ENCODE measurements at places on chromosomes 5 and 9.
A peak's percentile ranks its signal among the peaks of the same experiment; 100 is the strongest.

GRCh38 chr5:59553992-59554391 is 339.5 kb downstream of the PDE4D start:
- DNase-seq, result no peak

GRCh38 chr9:38360839-38361472 is 31.5 kb upstream of the ALDH1B1 start:
- DNase-seq, result no peak

DNA sequence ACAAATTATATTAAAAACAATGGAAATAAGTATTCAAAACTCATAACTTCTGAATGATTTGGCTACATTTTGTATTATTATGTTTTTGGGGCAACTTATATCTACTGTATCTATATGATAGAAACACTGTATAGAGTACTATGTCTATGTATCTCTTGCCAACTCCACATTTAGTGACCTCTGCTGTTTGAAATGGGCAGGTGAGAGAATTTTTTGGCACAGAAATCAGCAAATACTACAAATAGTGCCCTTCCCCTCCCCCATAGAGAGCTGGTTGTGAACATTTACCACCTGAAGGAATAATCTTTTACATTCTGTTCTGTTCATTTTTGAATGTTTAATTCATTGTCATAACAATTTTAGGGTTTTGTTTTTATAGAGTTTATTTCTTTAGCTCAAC is 545.3 kb downstream of the PDE4D start:
- no peak for DNase-seq

- DNase-seq, result no peak
Measured at GRCh38 chr9:5288591-5288990, 15.9 kb downstream of the RLN2 start.

DNA sequence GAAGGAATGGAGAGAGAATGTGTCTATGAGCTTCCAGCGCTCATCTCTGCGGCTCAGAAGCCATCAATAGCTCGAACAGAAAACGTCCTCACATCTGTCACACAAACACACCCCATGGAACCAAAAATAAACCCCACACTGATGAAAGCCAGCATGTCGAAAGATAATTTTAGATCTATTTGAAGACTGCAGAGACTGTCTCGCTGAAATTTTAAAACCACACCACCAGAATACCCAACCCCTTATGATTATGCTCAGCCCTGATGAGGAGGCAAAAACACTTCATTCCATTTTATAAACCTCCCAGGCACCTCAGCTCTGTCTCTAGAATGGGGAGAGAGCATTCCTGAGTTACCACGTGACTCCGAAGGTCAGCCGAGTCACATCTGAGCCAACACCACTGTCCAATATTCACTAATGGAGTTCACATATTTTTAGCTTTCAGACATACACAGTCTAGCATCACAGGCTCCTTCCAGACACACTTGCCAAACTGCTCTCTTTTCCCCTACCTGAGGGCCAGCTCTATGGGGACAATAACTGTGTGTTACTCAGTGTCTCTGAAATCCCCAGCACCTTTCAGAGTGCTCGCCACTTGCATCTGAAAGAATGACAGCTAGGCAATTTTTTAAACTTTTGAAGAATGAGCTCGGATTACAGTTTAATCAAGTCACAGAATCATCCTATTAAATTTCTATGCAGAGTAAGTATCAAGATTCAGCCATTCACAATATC is 63.2 kb downstream of the SERINC5 start:
- DNase-seq, result no peak

- DNase-seq, result no peak
Measured at GRCh38 chr9:1025131-1025530, 25.0 kb upstream of the DMRT2 start.

GRCh38 chr9:38388283-38389223 is 3.9 kb upstream of the ALDH1B1 start:
- DNase-seq, result no peak

DNA sequence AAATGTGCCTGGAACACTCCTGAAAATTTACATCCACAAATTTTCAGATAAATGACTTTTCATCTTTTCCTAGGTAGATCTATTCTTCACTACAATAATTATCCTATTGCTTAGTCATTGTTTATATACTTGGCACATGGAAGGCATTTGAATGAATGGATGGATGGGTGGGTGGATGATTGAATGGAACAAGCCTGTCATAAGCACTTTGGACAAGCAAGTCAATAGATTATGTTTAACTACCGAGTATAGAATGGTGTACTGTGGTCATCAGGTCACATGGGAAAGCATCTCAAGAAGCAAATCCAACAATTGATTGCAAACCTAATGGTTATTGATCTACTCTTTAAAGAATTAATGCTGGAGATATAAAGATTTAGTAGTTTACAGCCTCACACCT is 114.4 kb upstream of the DMRTA1 start:
- DNase-seq, result no peak

- no peak for DNase-seq
Measured at GRCh38 chr9:79858508-79858907, 286.7 kb downstream of the TLE4 start.

- no peak for DNase-seq
Measured at GRCh38 chr5:52469835-52470234, 317.9 kb upstream of the ITGA1 start.

- DNase-seq, result no peak
Measured at GRCh38 chr5:149608936-149609545, 27.7 kb downstream of the ARHGEF37 start.

- no peak for DNase-seq
Measured at GRCh38 chr5:169299663-169300467, 1.1 kb downstream of the SLIT3 start.

GRCh38 chr5:55410845-55411244 is 103.1 kb downstream of the MTREX start:
- DNase-seq, result no peak

DNA sequence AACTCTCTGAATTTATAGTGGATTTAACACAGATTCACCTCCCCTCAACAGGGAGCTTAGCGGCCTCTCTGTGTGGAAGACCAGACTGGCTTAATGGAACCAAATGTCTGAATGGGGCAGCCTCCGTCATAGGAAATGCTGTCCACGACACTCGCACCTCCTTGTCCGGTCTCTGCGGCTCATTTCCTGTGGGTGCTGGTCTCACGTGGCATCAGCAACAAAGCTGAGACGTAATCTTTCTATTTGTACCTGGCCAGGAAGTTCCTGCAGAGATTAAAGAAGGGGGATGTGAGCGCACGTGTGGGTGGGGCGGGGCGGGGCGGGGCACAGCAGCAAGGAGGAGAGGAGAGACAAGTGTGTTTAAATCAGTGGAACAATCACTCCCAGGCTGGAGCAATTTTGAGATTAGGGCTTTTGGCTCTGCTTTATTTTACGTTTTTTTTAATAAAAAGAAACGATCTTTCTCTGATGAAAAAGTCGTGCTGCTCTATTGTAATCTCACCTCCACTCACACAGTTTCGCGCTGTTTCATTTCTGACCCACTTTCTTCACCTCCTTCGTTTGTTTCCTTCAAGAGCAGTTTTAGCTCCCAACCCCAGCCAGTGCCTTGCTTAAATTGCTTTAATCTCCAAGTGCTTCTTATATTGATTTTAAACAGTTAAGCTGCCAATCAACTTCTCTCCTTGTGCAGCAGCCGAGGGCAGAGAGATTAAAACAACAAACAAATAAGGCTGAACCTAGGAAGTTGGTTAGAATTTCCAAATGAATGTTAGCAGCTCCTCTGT is 132.2 kb upstream of the ASTN2 start:
- no peak for DNase-seq

DNA sequence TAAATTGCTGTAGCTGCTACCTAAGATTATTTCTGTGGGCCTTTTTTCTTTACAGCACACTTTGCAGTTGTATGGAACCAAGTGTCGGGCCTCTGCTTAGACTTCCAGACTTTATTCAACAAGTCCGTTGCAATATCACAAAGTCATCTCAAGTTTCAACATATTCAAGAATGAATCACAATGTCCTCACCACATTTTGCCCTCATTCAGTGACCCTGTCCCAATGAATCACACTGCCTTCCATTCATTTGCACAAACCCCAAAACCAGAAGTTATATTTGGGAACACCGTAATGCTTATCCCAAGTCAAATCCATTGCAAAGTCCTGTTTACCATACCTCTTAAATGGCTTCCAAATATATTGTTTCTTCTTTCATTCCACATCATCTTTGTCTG is 439.6 kb downstream of the CSNK1G3 start:
- no peak for DNase-seq

- no peak for DNase-seq
Measured at GRCh38 chr5:140718266-140718592, 18.0 kb downstream of the ZMAT2 start.

DNA sequence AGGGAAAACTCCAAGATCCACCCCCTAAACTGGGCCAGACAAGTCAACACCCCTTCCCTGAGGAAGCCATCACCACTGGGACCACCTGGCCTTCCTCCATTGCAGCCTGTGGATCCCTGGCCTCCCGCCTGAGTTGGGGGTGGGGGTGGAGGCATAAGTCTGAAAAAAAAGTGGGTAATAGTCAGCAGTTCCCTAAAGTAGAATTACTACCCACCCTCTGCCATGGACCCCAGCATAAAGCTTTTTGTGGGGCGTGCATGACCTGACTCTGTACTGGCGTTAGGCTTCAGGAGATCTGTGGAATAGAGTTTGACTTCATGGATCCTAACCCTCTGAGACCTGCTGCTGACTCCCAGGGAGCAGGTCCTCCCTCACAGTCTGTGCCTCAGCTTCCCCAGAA is 2.0 kb upstream of the CXXC5 start:
- DNase-seq, result no peak

DNA sequence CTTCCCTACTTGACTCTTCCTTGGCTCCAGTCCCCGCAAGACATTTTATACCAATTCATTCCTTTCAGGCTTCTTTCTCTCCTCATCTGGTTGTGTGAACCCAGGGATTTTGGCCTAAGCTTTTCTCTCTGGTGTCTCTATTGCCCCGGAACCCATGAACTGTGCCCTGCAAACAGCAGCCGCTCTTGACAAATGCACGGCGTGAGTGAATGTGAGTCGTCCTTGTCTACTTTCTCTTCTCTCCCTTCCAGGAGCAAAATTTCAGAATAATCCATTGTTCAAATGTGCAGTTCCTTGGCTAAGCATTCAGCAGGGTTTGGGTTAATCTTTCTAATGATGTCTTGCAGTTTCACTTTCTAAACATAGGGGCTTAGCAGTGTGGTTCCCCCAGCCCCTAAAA is 250.4 kb upstream of the IRX4 start:
- DNase-seq, result no peak

- peak; percentile 38 for DNase-seq
Measured at GRCh38 chr5:32092938-32093812, 80.9 kb downstream of the GOLPH3 start.

DNA sequence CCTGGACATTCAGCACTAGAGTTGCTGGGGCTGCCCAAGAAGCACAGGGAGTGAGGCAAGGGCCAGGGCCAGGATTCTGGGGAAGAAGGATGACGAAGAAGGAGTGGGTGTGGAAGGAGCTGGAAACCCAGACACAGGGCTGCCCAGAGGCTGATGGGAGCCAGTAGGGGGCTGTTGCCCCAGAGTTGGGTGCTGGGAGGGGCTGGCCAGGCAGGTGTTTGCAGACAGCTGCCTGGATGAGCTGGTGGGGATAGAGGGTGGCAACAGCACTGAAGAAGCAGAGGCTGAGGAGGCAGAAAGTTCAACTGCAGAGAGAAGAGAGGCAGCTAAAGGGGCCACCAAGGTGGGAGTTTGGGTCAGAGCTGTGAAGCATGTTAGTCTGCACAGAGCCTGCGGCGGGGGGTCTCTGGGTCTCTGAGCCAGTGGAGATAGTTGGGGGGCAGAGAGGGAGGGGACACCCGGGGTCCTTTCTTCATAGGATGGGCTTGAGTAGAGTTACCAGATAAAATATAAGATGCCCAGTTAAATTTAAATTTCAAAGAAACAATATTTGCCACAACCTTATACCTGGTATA is 2.5 kb upstream of the AQP7 start:
- DNase-seq, result no peak

GRCh38 chr5:139837711-139838380 is 42.2 kb downstream of the PSD2 start:
- no peak for DNase-seq

DNA sequence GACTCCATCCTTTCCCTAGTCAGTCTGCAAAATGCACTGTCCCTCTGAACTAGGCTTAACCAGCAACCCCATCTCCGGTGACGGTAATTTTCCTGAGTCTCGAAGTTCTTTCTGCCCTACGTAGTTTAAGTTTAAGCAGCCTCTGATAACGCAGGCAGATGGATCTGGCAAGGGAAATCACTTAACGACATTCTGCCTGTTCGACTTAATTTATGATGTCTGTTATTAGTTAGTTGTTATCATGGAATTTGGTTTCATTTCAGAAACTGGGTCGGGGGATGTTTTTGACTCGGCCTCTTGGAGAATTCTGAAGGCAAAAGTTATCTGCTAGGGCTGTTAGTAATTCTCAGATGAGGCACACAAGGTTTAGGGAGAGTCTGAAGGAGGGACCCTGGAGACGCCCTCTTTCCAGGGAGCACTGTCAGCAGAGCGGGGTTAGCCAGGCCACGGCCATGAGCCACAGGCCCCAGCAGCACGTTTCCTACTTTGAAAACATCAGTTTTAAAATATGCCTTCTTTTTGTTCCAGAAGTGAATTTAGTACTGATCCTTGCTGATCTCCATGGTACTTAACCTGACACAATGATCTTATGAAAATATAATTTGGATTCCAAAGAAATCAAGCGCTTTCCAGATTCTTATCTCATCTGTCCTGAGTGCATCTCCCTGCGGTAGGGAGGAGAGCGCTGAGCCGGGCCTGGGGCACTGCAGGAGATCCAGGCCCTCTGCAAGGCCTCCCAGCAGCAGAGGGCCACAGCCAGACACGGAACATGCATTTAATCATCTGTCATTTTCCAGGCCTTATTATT is 171.0 kb upstream of the OTULINL start:
- no peak for DNase-seq

- DNase-seq, result no peak
Measured at GRCh38 chr5:37804401-37804800, 35.4 kb downstream of the GDNF start.

GRCh38 chr5:120631611-120632010 is 167.5 kb downstream of the PRR16 start:
- DNase-seq, result no peak

GRCh38 chr5:124825983-124826337 is 79.5 kb upstream of the ZNF608 start:
- DNase-seq, result no peak

- DNase-seq, result no peak
Measured at GRCh38 chr9:38699337-38699736, 20.6 kb downstream of the FAM240B start.

- DNase-seq, result no peak
Measured at GRCh38 chr9:77600810-77601209, 47.3 kb downstream of the GNA14 start.

GRCh38 chr9:137241490-137242268 is 592 bp downstream of the TUBB4B start:
- DNase-seq, result peak; percentile 68

- DNase-seq, result no peak
Measured at GRCh38 chr9:135281151-135281550, 193.7 kb downstream of the OLFM1 start.

- no peak for DNase-seq
Measured at GRCh38 chr5:104573949-104574709, 1011.5 kb upstream of the NUDT12 start.

DNA sequence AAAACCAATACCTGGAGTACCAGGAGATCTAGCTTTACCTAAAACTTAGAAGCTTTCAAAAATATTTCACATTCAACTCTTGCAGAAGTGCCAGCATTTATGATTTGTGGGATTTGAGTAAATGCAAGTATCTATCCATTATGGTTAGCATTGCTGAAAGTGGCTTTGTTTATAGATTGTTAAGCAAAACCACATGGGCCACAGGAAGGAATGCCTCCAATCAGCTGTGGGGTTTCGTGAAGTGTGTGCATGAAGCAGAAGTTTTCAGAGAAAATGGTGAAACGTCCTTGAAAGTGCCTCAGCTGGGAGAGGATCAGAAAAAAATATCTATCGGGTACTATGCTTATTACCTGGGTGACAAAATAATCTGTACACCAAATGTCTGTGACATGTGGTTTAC is 4.2 kb downstream of the LECT2 start:
- no peak for DNase-seq
